Activated CD8-positive, alpha-beta T cell treated with anti-CD3 and anti-CD28 coated beads for 36 hours (primary cell): ENCODE measurements at places on chromosomes 6 and 20. TPM values are rescaled to one million over a fixed set of nuclear protein-coding genes. Genes with fewer than 3 reads are reported as not detected.
A peak's percentile ranks its signal among the peaks of the same experiment; 100 is the strongest.

SRF gene
- total RNA-seq: 34.5 TPM

- DNase-seq: peak; percentile 79
These were observed 63.7 kb downstream of the PRR18 start for GRCh38 chr6:166244353-166245045.

- peak; percentile 58 for DNase-seq
These were observed 33.5 kb downstream of the NEDD9 start for GRCh38 chr6:11198663-11199603.

DNA sequence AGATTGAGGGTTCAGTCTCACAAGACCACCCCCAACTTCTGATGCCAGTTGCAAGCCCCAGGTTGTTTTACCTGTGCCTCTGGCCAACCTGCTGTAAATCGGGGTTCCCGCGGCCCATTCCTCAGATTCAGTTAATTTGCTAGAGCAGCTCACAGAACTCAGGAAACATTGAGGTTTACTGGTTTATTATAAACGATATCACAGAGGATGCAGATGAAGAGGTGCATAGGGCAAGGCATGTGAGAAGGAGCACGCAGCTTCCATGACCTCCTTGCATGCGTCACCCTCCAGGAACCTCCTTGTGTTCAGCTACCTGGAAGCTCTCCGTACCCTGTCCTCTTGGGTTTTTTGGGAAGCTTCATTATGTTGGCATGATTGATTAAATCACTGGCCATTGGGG is 66.0 kb upstream of the CDKAL1 start:
- no peak for DNase-seq

DNA sequence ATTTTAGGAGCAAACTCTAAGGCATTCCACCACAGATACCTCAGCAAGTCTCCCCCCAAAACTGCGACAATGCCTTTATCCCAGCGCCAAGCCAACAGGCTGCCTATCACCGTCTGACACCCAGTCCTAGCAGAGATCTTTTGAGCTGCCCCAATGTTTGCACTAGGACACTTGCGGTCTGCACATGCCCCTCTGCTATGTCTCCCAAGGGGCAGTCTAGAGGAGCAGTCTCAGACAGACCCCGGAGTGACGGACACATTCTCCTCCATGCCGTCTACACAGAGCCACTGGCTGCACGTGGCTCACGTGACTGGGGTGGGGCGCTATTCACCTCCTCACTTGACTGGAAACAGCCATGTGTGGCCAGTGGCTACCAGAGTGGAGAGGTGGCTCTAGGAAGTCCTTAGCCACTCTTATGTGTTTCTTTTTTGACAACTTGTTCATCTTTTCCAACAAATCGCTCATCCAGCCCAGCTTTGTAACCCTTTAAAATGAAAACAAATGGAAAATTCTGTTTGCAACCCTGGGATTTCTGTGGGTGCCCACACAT is 16.0 kb downstream of the DIDO1 start:
- DNase-seq: no peak

PLCB4 gene
- not detected for total RNA-seq

- no peak for DNase-seq
These were observed 178.5 kb downstream of the ARID1B start for GRCh38 chr6:156955494-156956183.

- DNase-seq: no peak
These were observed 7.4 kb downstream of the TINAG start for GRCh38 chr6:54315656-54316055.

ANGPT4 gene
- total RNA-seq: not detected

MYH7B gene
- 0.38 TPM for total RNA-seq

MAFB gene
- not detected for total RNA-seq

MOG gene
- total RNA-seq: not detected

GRCh38 chr6:122751326-122751725 is 28.2 kb upstream of the FABP7 start:
- DNase-seq: no peak

GRCh38 chr6:33672808-33673207 is 38.7 kb downstream of the UQCC2 start:
- no peak for DNase-seq

GRCh38 chr6:83038246-83038645 is 27.4 kb downstream of the UBE3D start:
- DNase-seq: no peak

TFAP2D gene
- not detected for total RNA-seq

GRCh38 chr20:61528591-61528990 is 276.5 kb downstream of the CDH4 start:
- DNase-seq: no peak

GRCh38 chr20:63890201-63890576 is 4.7 kb upstream of the DNAJC5 start:
- no peak for DNase-seq

DNA sequence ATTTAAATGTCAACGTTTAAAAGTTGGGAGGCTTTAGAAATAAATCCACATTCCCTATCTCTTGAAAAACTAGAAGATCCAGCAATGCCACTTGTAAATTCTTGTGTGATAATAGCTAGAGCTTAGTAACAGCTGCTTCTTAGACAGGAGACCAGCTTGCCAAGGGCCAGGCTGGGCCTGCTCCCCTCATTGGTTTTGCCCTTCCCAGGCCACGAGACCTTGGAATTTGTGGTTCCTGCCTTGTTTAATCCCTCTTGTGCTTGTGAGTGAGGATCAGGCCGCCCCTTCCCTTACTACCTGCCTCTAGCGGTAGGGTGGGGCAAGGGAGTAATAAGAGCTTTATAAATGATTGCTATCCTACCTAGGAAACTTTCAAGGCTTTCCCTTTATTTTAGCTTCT is 363.5 kb downstream of the SYNE1 start:
- DNase-seq: no peak

DNA sequence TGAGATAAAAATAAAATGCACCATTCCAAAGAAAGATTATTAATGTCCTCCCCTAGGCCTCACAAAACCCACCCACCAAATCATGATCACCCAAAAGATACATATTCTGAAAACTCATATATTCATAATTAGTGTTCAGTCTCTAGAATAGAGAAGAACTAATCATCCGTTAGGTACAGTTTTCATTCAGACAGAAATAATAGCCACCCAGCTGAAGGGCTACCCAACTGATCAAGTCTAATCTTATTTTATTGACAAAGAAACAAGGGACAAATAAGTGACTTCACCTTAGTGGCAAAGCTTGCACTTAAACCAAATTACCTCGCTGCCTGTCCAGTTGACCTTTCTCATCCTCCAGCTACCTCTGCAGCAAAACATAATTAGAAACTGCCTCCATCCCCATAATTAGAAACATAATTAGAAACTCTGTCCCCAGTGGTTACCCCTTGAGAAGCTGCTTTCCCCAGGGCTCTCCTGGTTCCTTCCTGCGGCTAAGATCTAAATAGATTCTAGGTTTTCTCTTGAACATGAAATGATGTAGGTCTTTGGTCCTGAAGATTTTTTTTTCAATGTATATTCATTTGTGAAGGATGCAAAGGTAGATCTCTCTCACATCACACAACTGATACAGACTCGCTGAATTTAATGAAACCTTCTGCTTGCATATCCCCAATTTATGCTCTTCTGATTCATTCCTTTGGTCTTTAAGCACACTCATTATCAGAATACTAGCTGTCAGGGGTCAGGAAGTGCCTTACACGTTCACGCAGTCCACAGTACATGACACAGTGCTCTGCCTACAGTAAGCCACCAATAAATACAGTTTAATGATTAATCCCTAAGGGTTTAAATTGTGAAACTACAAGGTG is 46.3 kb downstream of the HBS1L start:
- peak; percentile 37 for DNase-seq

DNA sequence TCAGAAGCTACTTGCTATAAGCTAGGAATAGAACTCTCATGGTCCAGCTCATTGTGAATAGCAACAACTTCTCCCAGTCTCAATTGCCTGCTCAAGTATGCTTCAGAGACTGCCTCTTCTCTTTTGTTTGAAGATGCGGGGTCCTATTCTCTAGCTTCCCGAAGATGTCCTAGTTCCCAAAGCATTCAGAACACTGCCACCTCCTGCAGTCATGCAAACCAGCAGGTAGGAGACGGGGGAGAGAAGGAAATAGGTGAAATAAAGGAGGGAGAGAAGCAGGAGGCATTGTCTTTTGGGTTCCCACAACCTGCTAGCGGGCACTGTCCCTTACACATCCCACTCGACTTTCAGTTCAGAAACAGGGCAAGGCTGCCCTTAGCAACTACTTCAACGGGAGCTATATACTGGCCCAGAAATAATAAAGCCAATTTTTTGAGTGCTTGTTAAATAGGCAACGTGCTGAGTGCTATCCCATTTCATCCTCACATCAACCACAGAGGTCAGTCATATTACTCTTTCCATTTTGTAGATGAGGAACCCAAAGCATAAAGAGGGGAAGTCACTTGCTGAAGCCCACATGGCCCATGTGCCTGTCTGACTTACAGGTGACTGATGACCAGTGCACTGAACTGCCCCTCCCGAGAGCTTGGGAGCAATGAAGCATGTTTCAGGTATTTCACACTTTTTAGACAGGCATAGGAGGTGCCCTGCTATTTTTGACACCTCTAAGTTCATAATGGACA is 61.9 kb upstream of the ATXN1 start:
- no peak for DNase-seq

GRCh38 chr6:8000188-8000596 is 64.0 kb downstream of the BLOC1S5 start:
- no peak for DNase-seq

GRIK2 gene
- not detected for total RNA-seq

- no peak for DNase-seq
These were observed 114.1 kb downstream of the LRFN2 start for GRCh38 chr6:40473026-40473425.

DNA sequence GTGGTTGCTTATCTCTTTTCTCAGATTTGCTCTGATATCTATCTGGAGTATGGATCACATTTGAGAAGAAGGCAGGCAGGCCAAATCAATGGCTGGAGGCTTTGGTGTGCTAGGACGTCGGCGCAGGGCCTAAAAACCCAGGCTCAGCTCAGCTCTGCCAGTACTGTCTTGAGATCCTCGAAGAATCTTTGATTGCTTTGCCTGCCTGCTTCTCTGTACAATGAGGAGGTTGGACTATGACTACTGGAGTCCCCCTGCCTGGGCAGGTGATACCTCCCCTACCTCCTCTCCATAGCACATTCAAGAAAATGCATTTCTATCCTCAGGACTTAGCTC is 25.1 kb downstream of the KCNK5 start:
- DNase-seq: no peak

COX4I2 gene
- not detected for total RNA-seq

OR2H2 gene
- not detected for total RNA-seq

DNA sequence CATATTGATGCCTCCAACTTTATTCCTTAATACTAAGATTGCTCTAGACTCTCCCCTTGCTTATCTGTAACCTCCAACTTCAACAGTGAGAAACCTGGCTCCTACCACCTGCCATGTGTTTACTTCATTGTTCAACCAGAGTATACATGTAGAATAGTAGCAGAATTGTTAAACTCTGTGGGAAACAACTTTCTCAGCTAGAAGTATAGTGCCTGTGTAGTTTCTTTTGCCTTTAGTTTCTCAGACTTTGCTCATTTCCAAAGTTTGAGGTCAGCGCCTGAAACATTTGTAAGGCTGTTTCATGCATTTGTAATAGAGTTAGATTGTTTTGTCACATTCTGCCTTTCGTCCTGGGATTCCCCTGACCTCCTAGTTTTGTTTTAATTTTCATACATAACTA is 34.9 kb upstream of the HECA start:
- DNase-seq: peak; percentile 37

- no peak for DNase-seq
These were observed 5.1 kb upstream of the KIAA0408 start for GRCh38 chr6:127464161-127464880.
